ENCODE measurements at places on chromosomes 3 and 15.

DNA sequence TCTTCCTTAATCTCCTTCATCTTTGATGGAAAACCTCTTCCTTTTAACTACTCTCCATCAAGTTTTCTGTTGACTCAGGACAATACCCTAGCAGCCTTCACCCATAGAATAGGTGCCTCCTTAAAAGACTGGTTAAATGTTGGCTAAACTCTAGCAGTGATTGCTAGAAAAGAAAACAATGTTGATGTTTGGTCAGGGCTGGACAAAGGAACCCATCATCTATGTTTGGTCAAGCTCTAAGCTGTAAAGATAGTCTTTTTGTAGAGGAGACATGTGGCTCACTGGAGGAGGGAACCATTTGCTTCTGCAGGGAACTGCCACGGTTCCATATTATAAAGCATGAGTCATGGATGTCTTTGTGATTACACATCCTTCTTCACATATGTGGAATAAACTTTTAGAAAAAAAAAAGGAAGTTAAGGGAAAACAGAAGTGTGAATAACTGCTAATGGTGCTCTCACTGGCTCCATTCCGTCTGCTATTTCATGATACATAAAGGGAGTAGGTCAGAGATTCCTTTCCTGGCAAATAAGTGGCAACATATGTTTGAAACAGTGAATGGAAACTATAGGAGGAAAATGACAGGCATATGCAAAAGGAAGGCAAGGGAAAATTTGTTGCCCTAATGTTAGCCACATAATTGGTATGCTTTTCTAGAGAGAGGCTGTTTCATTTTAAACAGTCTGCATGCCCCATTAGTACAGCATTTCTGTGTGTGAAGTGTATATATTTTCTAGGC, 78.2 kb downstream of the CMSS1 start:
- no peak for DNase-seq

DNA sequence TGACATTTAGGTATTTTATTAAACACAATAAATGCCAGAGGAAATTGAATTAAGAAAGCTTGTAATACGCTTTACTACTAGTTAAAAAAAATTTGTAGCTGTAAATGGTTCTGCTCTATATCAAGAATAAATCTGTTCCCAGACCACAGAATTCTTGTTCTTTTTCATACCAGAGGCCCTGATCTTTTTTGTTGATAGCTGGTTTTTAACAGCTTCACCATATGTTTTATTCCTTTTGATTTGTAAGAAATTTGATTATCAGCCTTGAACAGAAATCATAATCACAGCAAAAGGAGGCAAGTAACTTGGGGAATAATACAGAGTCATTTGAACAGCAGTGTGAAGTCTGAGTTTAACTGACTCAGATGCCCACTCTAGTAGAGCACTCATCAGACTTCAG, 202.7 kb downstream of the CNTN4 start:
- no peak for DNase-seq

GRCh38 chr3:49531218-49531617, 23.1 kb upstream of the BSN start:
- no peak for DNase-seq

GRCh38 chr15:91067036-91067435, 33.0 kb upstream of the SV2B start:
- DNase-seq, result no peak

DNA sequence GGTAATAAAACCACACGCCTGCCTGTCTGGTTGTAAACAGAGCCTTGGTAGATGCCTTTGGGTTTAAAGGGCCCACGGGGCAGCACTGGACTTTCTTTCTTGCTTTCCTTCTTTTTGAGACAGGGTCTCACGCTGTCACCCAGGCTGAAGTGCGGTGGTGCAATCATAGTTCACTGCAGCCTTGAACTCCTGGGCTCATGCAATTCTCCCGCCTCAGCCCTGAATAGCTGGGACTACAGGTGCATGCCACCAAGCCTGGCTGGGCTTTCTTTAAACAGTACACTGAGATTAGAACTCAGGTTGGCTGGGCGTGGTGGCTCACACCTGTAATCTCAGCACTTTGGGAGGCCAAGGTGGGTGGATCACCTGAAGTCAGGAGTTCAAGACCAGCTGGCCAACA, 42.2 kb downstream of the POC1A start:
- no peak for DNase-seq

DNA sequence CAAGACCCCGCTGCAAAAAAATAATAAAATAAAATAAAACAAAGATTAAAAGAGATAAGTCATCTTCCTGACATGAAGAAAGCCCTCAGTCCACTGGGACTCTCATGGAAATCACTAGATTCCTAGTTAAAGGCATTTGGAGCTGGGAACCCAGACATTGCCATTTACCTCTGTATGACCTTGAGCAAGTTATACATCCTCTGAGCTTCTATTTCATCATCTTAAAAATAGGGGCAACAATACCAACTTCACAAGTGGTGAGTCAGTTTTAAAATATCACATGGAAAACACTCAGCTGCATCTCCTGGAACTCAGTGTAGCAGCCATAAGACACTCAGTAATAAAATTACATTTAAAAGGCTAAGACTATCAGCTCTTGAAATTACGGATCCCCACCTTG, 334.8 kb downstream of the ERC2 start:
- DNase-seq, result no peak

DNA sequence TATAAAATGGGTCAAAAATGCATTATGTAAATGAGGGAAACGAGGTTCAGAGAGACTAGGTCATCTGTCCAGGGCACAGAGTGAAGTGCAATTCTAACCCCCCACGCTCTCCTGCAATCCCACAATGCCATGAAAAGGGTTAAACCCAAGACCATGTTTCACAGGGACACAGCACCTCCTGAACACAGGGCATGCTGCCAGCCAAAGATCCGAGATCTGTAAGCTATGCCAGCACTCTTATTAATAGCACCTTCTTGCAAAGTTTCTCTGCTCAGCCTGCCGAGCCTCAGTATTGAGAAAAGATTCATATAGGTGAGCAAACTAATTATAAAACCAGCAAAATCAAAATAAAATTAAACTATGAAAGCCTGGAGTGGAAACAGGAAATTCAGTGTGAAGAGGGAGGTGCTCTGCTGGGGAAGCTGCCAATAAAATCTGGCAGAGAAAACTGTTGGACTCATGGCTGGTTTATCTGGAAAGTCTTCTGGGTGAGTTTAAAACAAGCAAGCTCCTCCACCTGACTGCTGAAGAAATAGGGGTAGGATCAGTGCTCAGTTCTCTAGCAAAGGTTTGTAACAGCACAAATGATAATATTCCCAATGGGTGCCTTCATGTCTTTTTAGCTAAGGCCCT, 50.3 kb downstream of the LRIG1 start:
- DNase-seq, result no peak

- DNase-seq, result no peak
These were observed 7.2 kb downstream of the TMOD2 start for GRCh38 chr15:51758645-51759044.

DNA sequence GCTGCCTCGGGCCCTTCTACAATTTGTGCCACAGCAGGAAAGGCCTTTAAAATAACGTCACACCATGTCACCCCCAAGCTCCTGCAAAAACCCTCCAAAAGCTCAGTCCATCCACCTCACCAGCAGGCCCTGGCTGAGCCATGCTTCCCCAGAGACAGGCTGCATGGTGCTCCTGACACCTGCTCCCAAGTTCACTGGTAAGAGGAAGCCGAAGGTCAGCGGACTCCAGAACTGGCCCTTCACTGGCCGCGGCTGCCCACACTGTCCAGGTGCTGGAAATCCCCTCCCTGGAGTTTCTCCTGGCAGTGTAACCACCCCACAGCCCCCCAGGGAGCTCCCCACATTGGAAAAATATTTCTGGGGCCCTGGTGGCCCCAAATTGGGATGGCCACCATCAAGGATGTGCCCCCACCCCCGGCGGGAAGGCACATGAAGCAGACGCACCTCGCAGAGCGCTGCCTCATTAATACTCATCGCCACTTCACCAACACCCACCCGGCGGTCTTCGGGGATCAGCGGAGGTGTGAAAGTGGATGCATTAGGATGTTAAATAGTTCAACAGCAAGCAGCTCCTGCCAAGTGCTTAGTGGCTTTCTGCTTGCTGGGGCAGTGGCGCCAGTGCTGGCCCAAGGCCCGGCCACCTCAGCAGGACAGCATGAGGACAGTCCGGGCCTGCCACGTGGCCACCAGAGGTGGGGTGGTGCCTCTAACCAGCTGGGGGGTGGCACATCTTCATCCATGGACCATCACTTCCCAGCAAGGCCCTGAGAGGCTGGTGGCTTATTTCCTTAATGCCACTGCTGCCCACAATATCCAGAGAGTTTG, 146.1 kb upstream of the IQSEC1 start:
- DNase-seq, result no peak

- no peak for DNase-seq
These were observed 67.0 kb upstream of the LSAMP start for GRCh38 chr3:116512281-116512680.

- DNase-seq, result peak; percentile 35
These were observed 6.5 kb downstream of the OR5K4 start for GRCh38 chr3:98359993-98360675.

GRCh38 chr3:162938083-162938482, 1441.5 kb downstream of the OTOL1 start:
- DNase-seq, result no peak

- peak; percentile 44 for DNase-seq
These were observed 5.0 kb upstream of the AP3S2 start for GRCh38 chr15:89898614-89899294.

- no peak for DNase-seq
These were observed 74.4 kb upstream of the CTDSPL start for GRCh38 chr3:37787153-37787867.

DNA sequence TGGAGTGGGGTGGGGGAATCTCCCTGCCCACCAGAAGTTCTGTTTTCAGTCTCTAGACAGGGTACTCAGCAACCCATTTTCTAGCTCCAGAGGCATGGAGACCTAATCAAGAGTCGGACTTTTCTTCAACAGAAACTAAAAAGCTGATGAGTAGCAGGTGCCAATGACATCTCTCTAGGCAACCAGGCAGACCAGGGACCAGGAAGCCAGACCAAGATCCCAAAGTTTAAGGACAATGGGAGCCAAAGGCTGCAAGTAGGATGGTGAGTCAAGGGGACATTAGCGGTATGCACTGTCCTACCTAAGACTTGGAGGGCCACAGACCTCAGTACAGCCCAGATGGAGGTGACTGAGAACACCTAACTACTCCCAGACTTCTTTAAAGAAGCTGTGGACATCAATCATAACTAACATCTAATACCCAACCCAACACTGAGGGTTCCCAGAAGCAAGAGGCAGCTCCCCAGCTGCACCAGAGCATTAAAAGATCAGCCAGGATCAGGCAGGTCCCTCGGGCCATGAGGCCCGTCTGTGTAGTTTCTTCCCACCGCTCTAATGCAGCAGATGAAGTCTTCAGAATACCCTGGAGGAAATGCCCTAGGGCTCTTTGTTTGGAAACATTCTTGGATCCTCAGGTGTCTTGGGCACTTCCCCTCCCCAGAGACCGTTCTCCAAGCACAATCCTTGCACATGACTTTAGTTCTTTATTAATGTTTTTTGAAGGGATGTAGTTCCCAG, 979 bp downstream of the CCDC71 start:
- no peak for DNase-seq

DNA sequence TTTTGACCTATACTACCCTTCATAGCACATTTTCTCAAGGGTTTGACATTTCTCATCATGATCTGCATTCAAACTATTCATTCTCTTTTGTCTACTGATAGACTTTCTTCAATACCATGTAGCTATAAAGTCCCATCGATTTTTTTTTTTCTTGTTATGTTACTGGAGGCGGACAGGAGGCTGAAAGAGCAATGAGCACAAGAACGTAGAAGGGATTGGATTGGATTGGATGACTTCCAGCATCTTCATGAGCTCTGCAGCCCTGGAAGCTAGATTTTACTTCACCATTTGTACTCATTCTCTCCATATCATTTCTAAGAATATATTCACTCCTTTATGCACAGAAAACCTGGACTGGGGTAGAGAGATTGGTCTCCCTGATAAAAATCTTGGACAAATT, 43.2 kb downstream of the DUT start:
- no peak for DNase-seq

- DNase-seq, result no peak
These were observed 370.6 kb upstream of the LRRC3B start for GRCh38 chr3:26252001-26252400.

- no peak for DNase-seq
These were observed 292.4 kb downstream of the UBE2E2 start for GRCh38 chr3:23495507-23495906.

GRCh38 chr15:86362555-86362954, 282.9 kb downstream of the AGBL1 start:
- DNase-seq, result peak; percentile 7

- DNase-seq, result no peak
These were observed 16.4 kb downstream of the HDC start for GRCh38 chr15:50248994-50249582.

DNA sequence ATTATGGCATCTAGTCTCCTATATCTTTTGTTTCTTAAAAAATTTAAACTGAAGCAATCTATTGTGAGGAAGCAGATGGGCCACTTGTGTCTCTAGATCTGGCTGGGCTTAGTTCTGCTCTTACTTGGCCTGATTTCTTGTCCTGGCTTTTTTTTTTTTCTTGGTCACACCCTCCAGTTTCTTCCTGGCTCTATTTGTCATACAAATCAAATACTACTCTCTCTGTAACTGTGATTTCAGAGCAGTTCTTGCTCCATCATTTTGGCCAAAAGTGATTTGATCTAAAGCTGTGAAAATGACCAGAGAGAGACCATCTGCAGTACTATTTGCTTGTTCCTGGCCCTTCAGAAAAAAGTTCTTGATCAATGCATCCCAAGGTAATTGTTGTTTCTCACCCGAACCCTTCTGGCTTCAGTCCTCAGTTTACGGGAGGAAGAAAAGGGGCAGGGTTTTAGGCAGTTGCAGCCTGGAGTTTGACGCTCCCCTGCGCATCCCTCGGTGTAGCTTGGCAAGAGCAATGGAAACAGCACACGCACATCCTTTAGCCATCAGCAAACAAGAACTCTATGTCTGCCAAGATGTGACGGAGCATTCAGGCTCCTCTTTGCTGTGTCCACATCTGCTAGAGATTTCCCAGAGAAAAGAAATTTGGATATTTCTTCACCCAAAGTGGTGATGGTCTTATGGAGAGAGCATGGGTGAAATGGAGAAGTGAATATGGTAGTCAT, 31.6 kb downstream of the CHST2 start:
- DNase-seq, result no peak

- DNase-seq, result no peak
These were observed 85.2 kb downstream of the FAM174B start for GRCh38 chr15:92570391-92570790.

DNA sequence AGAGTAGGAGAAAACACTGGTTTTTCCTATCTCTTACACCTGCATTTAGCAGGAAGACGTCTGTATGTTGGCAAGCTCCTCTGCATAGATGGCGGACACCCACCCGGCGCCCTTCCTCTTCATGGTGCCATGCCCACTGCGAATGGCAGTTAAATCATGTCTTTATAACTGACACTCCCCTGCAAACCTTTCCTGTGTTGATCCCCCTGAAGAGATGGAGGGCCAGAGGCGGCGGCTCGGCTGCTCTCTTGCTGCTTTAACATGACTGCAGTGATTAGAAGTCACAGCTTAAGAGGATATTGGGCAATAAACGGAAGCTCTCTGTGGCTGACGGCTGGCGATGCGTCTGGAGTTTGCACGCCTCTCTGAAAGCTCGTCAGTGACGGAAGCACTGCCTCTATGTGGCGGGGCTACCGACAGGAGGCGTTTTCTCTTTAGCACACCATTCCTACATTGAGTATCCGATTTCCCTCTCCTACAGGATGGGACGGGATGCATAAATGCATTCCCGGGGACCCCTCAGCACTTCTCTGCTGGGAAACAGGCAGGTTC, 25.5 kb upstream of the SNRPA1 start:
- peak; percentile 50 for DNase-seq

- no peak for DNase-seq
These were observed 196.1 kb downstream of the RYR3 start for GRCh38 chr15:33506781-33507296.

Measured in activated T-cell treated with anti-CD3 and anti-CD28 coated beads, Interleukin-2, amount 50 U/mL, for 72 hours (primary cell).